PC-3 (cell line): ENCODE measurements at places on chromosomes 16 and 17. TPM values are rescaled to one million over a fixed set of nuclear protein-coding genes. Genes with fewer than 3 reads are reported as not detected.
A peak's percentile ranks its signal among the peaks of the same experiment; 100 is the strongest.

GGT6 gene
- total RNA-seq = not detected in 2 replicates

ITGB4 gene
- 273 and 362 TPM in 2 replicates for total RNA-seq

GRCh38 chr17:1592751-1593629, 30.4 kb upstream of the PITPNA start:
- H3K4me1 ChIP-seq = peaks cover 13% of the 10 kb centered on the region
- no peaks in the 10 kb centered on the region for H3K36me3 ChIP-seq
- no peak overlapping the region for H3K27ac ChIP-seq
- no peak for DNase-seq
- no peak overlapping the region for H3K4me3 ChIP-seq

DNA sequence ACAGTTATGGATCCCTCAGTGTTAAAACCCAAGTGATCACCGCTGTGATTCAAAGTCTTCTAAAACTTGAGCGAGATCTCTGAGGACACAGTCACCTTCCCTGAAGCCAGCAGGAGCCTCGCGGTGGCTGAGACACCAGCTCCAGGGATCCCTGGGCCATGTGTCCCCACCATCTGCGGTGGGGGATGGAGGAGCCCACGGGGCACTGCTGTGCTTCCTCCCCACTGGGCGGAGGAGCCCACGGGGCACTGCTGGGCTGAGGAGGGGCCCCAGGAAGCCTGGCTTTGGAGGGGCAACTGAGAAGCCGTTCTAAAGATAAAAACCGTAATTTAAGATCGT, 65.7 kb upstream of the METRNL start:
- no peak overlapping the region for H3K4me3 ChIP-seq
- H3K27ac ChIP-seq = no peak overlapping the region
- no peak for DNase-seq
- no peaks in the 10 kb centered on the region for H3K4me1 ChIP-seq
- no peaks in the 10 kb centered on the region for H3K36me3 ChIP-seq

DNA sequence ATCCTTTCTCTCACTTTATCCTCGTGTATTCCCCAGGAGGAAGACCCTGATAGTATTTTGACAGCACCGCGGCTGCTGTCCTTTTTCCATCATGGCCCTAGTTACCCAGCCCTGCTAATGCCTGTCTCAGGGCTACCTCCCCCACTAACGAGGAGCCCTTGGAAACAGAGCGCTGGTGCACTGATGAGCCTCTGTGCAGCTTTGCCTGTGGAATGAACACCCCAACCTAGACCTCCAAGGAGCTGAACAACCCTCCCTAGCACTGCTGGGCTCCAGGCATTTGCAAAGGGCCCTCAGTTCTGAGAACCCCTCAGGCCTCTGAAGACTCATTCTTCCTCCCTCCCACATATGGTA, 23.3 kb upstream of the CCL1 start:
- H3K4me1 ChIP-seq = no peaks in the 10 kb centered on the region
- H3K27ac ChIP-seq = no peak overlapping the region
- no peak overlapping the region for H3K4me3 ChIP-seq
- no peaks in the 10 kb centered on the region for H3K27me3 ChIP-seq
- DNase-seq = no peak

GRCh38 chr17:82237746-82238471, 9.1 kb downstream of the SLC16A3 start:
- H3K4me1 ChIP-seq = peaks cover 62% of the 10 kb centered on the region
- H3K36me3 ChIP-seq = peaks cover 37% of the 10 kb centered on the region
- no peak for DNase-seq
- H3K27ac ChIP-seq = peak overlapping the region; percentile 17
- H3K4me3 ChIP-seq = no peak overlapping the region

DNA sequence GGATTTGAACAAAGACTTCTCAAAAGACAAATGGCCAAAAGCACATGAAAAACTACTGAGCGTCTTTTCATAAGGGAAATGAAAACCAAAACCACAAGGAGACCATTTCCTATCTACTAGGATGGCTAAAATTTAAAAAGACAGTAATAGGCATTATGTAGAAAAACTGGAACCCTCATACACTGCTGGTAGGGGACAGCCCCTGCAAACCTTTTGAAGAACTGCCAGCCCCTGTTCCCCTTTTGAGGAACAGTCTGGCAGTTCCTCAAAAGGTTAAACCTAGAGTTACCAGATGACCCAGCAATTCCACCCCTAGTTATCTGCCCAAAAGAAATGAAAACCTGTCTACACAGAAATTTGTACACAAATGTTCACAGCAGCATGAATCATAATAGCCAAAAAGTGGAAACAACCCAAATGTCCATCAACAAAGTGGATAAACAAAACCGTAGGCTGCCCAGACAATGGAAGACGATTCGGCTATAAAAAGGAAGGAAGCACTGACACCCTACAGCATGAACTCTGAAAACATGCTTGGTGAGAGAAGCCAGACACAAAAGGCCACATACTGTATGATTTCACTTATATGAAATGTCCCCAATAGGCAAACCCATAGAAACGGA, 22.9 kb downstream of the CDIP1 start:
- H3K4me3 ChIP-seq = no peak overlapping the region
- no peaks in the 10 kb centered on the region for H3K4me1 ChIP-seq
- H3K27ac ChIP-seq = no peak overlapping the region
- H3K36me3 ChIP-seq = no peaks in the 10 kb centered on the region; the same call in 1 of the 2 replicates
- H3K27me3 ChIP-seq = no peaks in the 10 kb centered on the region
- no peak for DNase-seq

GRCh38 chr16:87493608-87494280, 920 bp upstream of the ZCCHC14 start:
- 0 out of 2 replicates have a peak, but pooled peaks cover 2% of the 10 kb centered on the region for H3K4me1 ChIP-seq
- H3K4me3 ChIP-seq = peak overlapping the region; percentile 70
- no peaks in the 10 kb centered on the region for H3K27me3 ChIP-seq
- no peak for DNase-seq
- no peak overlapping the region for H3K27ac ChIP-seq

DNA sequence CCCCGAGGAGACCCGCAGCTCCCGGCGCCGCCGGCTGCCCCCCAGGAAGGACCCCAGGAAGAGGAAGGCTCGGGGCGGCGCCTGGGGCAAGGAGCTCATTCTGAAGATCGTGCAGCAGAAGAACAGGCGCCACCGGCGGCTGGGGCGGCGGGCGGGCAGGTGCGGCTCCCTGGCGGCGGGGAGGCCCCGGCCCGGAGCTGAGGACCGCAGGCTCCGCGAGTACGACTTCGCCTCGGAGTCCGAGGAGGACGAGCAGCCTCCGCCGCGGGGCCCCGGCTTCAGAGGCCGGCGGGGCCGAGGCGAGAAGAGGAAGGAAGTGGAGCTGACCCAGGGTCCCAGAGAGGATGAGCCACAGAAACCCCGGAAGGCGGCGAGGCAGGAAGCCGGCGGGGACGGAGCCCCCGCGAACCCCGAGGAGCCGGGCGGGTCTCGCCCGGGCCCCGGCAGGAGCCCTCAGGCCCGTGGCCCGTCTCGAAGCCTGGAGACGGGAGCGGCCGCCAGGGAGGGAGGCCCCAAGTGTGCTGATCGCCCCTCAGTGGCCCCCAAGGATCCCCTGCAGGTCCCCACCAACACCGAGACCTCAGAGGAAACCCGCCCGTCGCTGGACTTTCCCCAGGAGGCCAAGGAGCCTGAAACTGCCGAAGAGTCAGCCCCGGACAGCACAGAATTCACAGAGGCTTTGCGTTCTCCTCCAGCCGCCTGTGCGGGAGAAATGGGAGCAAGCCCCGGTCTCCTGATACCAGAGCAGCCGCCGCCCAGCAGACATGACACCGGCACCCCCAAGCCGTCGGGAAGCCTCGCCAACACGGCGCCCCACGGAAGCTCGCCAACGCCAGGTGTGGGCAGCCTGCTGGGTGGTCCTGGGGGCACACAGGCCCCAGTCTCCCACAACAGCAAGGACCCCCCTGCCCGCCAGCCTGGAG, 22.3 kb upstream of the ZFPM1 start:
- H3K27ac ChIP-seq = no peak overlapping the region
- no peak for DNase-seq
- no peaks in the 10 kb centered on the region for H3K27me3 ChIP-seq
- H3K4me1 ChIP-seq = no peaks in the 10 kb centered on the region

DNA sequence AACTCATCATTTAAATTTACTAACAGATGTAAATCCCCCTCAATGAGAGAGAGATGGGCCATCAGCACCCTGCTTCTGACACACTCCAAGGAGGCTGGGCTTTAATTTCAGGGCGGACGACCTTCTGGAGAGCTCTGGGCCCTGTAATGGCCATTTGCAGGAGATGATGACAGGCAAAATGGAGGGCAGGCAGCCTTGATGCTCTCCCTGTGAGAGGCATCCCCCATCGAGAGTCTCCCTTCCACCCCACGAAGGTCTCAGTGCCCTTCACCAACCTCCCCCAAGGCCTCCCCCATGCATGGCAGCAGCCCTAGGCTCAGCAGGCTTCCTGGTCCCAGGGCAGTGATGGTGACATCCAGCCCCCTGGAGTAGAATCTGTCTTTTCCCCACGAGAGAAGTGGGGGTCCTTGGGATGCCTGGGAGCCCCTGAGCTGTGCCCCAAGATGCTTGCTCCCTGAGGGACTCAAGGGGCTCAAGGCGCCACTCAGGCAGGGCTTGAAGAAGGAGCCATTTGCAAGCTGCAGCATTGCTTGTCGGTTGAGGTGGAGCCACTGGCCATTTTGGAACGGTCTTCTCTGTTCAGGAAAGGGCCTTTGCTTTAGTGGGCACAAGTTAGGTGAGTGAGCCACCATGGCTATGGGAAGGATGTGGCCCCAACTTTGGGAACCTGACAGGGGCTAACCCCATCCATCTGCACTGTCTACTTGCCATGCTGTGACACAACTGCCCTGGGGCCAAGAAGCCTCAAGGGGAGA, 82.6 kb downstream of the C16orf78 start:
- no peak overlapping the region for H3K27ac ChIP-seq
- no peak for DNase-seq
- H3K4me3 ChIP-seq = no peak overlapping the region
- no peaks in the 10 kb centered on the region for H3K4me1 ChIP-seq
- no peaks in the 10 kb centered on the region for H3K36me3 ChIP-seq

DNA sequence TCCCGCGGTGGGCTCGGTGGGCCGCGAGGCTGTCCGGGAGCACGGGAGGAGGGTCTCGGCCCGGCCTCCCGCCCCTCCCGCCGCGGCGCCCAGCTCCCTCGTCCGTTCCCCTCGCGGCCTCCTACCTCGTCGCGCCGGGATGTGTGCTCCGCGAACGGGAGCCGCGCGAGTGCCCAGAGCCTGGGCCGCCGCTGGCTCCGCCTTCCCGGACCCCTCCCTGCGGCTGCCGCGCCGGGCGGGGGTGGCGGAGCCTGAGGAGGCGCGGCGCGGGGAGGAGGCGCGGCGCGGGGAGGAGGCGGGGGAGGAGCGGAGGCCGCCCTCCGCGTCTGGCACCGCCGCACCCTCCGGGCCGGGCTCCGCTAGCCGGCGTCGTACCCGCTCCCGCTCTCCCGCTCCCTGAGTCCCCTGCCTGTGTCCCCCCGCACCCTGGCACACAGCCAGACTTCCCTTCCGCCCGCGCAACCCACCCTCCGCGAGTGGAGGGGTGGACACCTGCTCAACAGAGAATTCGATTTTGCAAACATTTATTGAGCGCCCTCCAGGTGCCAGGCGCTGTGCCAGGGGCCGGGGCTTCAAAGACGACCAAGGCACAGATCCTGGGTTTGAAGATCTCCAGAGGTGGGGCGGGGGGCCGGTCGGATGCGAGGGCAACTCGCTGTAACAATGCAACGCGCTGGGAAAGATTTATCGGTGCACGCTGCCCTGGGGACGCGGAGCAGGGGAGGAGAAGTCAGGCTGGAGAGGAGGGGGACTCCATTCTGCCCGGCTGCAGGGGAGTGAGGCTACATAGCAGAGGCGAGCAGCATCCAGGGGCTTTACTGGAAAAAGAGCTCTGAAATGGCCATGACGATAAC, at the start of gene MPP3:
Gene MPP3, minus strand, starts transcription at position 171 of the 854 bp plus-strand sequence. CDS start 1,240 bp downstream, outside the sequence.
- peak within 1 kb of the TSS; percentile 80 for H3K4me3 ChIP-seq
- DNase-seq = peak; percentile 91
- H3K36me3 ChIP-seq = peaks cover 20% of the 10 kb centered on the region
- H3K27me3 ChIP-seq = no peaks in the 10 kb centered on the region
- H3K4me1 ChIP-seq = peaks cover 25% of the 10 kb centered on the region

DNA sequence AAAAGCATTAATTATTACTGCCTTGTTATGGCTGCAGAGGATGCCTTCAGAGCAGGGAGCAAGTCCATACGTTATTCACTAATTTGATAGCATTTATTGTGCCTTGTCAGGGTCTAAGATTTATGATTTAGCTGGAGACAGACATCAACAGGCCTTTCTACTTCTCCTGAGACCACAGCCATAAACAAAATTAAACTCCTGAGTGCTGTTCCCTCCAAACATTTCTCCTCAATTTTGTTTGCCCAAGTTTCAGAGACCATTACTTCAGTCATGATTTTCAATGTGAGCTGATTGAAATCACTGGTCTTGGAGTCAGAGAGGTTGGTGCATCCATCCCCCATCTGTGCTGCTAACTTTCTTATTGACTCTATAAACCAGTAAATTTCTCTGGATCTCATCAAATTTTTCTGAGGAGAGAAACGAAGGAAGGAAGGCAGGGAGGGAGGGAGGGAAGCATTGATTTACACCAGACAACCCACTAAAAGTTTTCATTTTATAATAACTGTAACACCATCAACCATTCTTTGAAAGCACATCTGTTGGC, 423.6 kb upstream of the CDH11 start:
- no peaks in the 10 kb centered on the region for H3K27me3 ChIP-seq
- H3K4me1 ChIP-seq = peaks cover 21% of the 10 kb centered on the region
- no peak overlapping the region for H3K4me3 ChIP-seq
- H3K27ac ChIP-seq = no peak overlapping the region

KRT27 gene
- not detected in 2 replicates for total RNA-seq

DNA sequence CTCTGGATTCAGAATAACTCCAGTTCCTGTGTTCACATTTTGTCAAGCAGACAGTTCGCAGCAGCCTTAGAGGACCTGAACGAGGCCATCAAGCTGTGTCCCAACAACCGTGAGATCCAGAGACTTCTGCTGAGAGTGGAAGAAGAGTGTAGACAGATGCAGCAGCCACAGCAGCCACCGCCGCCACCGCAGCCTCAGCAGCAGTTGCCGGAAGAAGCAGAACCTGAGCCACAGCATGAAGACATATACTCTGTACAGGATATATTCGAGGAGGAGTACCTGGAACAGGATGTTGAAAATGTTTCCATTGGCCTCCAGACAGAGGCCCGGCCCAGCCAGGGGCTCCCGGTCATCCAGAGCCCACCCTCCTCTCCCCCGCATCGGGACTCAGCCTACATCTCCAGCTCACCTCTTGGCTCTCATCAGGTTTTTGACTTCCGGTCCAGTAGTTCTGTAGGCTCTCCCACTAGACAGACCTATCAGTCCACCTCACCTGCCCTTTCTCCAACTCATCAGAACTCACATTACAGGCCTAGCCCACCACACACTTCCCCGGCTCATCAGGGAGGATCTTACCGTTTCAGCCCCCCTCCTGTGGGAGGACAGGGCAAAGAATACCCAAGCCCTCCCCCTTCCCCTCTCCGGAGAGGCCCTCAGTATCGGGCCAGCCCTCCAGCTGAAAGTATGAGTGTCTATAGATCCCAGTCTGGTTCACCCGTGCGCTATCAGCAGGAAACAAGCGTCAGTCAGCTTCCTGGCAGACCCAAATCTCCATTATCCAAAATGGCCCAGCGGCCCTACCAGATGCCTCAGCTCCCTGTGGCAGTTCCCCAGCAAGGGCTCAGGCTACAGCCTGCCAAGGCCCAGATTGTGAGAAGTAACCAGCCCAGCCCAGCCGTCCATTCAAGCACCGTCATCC, 25.9 kb downstream of the CYB561 start:
- H3K4me3 ChIP-seq = no peak overlapping the region
- no peak for DNase-seq
- H3K4me1 ChIP-seq = no peaks in the 10 kb centered on the region
- peaks cover 15% of the 10 kb centered on the region; the same call in 1 of the 2 replicates for H3K36me3 ChIP-seq

GRCh38 chr16:58937661-58938060, 203.5 kb upstream of the GOT2 start:
- no peak overlapping the region for H3K27ac ChIP-seq
- no peak overlapping the region for H3K4me3 ChIP-seq
- no peaks in the 10 kb centered on the region for H3K27me3 ChIP-seq
- no peak for DNase-seq

GRCh38 chr16:67936880-67937605, 393 bp upstream of the PSMB10 start:
- no peaks in the 10 kb centered on the region for H3K36me3 ChIP-seq
- peak overlapping the region; percentile 41 for H3K27ac ChIP-seq
- no peaks in the 10 kb centered on the region for H3K27me3 ChIP-seq
